ENCODE measurements at places on chromosomes 6 and 20.

DNA sequence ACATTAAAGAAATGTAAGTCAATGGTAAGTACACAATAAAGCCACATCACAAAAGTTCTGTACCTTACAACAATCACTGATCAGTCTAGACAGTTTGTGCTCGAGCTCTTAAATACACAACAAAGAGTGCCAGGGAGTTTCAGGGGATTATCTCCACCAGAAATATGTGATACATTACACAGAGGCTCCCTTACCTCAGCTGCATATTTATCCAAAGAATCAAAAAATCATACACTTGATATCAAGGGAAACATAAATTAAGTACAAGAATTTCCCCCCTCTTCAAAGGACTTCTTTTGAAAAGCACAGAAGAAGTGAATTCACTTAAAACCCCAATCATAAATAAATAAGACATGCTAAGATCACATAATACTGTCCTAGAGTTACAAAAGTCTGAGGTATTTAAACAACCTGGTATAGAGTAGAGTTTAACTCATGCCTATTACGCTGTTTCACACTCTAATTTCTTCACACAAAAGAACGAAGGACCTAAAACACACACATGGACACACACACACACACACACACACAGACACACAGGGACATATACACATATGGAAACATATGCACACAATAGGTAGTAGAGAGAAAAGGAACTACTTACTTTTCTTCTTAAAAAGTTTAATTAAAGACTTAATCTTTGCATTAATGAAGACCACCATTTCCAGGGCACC lies 528 bp downstream of the NHSL1 start:
- DNase-seq: no peak

DNA sequence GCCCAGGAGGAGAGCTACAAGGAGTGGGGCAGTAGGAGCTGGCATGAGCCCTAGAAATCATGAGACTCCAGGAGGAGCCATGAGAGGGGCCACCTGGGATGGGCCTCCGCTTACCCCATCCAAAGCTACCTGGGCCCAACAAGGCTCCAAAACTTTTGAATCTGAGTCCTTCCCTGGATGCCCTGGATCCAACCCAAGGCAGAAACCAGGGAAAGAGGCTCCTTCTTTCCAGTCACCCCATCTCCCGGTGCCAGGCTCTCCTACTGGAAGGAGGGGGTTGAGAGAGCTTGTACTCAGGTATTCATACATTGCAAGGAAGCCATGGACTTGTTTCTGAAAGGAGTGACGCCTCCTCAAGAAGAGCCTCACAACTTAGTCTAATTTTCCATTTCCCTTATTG lies 7.8 kb upstream of the SIRPG start:
- no peak for DNase-seq

- DNase-seq: peak; percentile 52
Observed at GRCh38 chr6:140002396-140003022, 628.1 kb upstream of the CITED2 start.

DNA sequence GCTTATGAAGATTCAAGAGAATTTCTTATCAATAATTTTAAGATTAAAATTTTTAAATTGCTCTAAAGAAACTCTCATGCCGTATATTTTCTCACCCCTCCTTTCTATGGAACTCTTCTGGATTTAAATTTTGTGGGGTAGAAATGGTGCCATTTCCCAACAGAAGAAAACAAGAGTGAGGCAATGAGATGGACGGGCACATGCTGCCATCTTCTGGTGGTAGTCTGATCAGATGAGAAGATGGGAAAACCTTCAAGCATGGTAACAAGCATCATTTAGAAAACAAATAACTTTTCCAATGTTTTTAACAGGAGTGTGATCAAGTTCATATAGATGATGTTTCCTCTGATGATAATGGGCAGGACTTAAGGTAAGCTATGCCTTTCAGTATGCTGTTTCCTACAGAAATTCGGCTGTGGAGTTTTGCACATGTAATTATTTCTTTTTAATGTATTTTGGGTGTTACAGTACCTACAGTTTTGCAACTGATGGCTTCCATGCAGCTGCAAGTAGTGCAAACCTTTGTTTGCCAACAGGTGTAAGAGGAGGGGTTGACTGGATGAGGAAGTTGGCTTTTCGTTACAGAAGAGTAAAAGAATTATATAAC lies 271.4 kb downstream of the EYA4 start:
- DNase-seq: peak; percentile 22

- DNase-seq: no peak
Observed at GRCh38 chr20:4568361-4568959, 153.2 kb upstream of the PRND start.

- DNase-seq: no peak
Observed at GRCh38 chr6:114080891-114081510, 110.1 kb upstream of the HDAC2 start.

DNA sequence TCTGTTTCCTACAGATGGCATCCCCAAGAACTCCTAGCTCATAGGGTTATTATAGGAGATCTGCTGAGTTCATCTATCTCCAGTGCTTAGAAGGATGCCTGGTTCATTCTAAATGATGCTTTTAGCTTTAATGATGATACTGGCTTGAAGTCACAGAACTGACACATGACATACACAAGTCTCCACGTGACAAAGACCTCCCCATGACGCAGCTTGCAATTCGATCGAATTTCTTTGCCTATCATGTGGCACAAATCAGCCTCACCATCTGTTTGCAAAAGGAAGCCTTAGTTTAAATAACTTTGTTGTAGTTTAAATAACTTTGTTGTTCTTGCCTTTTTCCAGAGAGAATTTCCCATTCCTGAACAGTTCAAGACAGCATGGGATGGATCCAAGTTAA lies 44.1 kb upstream of the FAM8A1 start:
- no peak for DNase-seq

DNA sequence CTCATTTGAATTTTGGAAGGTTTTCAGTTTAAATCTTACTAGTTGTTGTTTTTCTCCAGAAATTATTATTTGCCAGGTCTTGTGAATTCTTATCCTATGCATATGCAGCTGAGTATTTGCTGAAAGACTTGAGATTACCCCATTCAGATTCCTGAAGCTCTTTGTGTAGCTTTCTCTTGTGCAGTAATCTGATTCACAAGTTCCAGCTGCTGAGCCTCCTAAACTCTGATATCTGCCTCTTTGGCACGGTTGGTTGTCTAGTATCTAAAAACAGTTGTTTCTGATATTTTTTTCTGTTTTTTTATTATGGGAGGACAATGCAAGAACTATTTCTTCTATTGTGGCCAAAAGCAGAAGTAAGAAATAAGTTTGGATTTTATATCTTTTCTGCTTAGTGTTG lies 863.9 kb upstream of the MANEA start:
- no peak for DNase-seq

DNA sequence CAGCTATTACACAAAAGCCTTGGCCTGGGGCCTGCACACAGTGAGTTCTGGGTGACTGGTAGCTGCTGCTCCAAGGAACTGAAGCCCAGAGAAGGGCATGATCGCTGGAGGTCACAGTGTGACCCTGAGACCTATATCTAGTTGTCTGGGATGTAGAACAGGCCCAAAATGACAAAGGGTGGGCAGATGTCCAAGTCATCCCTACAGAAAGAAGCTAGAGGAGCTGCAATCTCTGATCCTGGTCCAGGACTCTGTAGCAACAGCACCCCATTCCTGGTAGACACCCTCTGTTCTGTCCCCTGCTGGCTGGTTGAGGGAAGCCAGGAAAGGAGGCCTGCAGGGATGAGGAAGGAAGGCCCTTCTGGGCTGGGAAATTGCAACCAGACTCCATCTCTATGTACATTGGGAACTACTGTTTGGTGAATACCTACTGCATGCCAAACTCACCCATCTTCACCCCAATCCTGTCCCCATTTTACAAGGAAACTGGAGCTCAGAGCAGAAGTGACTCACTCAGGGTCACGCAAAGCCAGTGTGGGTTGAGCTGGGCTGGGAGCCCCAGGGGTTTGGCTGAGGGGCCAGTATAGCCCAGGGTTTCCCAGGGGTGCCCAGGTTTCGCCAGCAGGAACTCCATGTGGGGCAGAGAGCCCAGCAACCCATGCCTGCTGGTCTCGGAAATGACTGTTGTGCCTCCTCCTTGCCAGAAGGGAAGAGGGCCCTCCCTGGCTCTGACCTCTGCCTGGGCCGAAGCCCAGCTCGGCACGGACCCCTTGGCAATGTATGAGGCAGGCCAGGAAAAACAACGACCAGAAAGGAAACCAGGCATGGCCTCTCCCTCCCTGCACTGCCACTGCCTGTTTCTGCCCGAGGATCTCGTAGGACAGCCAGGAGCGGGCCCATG lies 44.9 kb upstream of the TLDC2 start:
- no peak for DNase-seq

DNA sequence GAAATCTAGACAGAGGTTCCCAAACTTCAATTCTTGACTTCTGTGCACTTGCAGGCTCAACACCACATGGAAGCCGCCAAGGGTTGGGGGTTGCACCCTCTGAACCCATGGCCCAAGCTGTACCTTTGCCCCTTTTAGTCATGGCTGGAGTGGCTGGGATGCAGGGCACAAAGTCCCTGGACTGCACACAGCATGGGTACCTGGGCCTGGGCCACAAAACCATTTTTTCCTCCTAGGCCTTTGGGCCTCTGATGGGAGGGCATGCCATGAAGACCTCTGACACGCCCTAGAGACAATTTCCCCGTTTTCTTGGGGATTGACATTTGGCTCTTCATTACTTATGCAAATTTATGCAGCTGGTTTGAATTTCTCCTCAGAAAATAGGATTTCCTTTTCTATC lies 342.0 kb downstream of the TPBG start:
- DNase-seq: no peak

GRCh38 chr20:64153861-64154589 lies 10.2 kb upstream of the MYT1 start:
- no peak for DNase-seq

DNA sequence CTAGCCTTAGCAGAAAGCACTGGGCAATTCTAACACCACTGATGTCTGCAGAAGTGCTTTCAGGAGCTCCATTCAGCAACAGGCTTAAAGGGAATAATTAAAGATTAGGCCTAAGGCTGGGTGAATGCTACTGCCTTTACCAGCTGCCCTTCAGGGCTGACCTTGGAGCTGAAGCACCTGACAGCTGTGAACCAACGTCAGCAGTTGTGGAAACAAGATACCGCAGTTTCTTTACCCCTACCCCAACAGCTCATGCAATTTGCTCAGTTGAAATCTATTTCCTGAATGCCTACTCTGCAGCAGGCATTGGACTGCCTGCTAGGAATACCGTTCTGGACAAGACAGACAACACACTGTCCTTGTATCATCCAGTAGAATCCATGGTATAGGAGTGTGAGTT lies 51.5 kb upstream of the ADTRP start:
- no peak for DNase-seq

GRCh38 chr20:10495173-10495572 lies 60.1 kb downstream of the SLX4IP start:
- no peak for DNase-seq

- DNase-seq: no peak
Observed at GRCh38 chr20:12837646-12838045, 171.1 kb upstream of the SPTLC3 start.

GRCh38 chr6:37116326-37116725 lies 53.6 kb upstream of the PIM1 start:
- DNase-seq: no peak

DNA sequence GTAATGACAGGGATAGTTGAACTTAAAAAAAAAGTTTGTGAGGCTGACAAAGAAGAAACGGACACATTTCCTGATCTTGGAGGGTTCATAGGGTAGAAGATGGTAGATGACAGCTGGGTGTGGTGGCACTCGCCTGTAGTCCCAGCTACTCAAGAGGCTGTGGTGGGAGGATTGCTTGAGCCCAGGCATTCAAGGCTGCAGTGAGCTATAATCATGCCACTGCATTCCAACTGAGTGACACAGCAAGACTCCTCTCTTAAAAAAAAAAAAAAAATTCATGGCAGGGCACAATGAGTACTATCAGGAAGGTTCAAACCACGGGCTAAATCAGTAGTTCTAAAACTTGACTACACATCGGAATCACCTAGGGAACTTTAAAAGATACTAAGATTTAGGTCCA lies 2.0 kb upstream of the MICA start:
- DNase-seq: peak; percentile 45

GRCh38 chr6:111207141-111207858 lies 120.0 kb downstream of the SLC16A10 start:
- no peak for DNase-seq

- DNase-seq: no peak
Observed at GRCh38 chr20:58841539-58842264, 9.0 kb downstream of the GNAS-AS1 start.

- no peak for DNase-seq
Observed at GRCh38 chr6:24513602-24514001, 18.8 kb downstream of the ALDH5A1 start.

DNA sequence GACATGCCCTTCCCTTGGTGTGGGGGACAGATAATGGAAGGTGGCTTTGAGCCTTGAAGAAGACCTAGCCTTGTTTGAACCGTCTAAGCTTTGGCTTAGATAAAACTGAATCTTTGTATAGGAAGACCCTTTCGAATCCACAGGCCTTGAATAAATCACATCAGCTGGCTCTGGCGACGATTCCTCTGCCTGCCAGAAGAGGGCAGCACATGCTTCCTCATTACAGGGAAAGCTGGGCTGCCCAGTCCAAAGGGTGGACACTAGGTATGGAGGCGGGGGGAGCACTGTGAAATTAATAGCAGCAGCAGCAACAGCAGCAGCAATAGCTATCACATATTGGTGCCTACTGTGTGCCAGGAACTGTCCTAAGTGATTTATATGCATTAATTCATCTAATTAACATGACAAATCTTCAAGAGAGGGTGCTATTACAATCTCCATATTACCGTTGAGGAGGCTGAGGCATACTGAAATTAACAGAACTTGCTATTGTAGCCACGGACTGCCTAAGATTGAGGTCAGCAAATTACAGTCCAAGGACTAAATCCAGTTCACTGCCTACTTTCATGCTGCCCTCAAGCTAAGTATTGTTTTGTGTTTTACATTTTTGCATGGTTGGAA lies 85.1 kb downstream of the CLIC5 start:
- no peak for DNase-seq

GRCh38 chr6:157469378-157469777 lies 88.4 kb downstream of the ZDHHC14 start:
- peak; percentile 25 for DNase-seq

GRCh38 chr6:148747471-148748165 lies 788 bp downstream of the UST start:
- DNase-seq: no peak

GRCh38 chr6:36505744-36506534 lies 41.3 kb downstream of the STK38 start:
- DNase-seq: no peak

- DNase-seq: no peak
Observed at GRCh38 chr6:17276766-17277165, 4.4 kb upstream of the RBM24 start.

GRCh38 chr20:62377615-62378178 lies 9.2 kb upstream of the RPS21 start:
- no peak for DNase-seq

GRCh38 chr6:21070620-21071019 lies 522.9 kb upstream of the SOX4 start:
- DNase-seq: no peak

- no peak for DNase-seq
Observed at GRCh38 chr20:57396212-57396983, 5.2 kb downstream of the RBM38 start.

DNA sequence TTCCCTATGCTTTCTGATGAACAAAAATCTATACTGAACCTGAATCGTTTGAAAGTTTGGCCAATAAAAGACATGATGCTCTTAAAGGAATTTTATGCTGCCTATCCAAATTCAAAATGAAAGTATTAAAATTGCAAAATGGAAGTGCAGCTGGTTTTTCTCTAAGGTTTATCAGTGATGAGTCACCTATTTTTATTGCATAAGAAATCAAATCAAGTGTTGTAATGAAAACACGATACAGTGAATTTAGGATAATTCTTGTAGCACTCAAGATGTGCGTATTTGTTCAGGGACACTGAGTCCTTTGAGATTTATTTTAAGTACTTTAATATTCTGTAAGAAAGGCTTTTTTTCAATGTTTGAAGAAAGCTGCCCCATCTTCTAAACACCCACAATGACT lies 409.5 kb downstream of the ADGRB3 start:
- no peak for DNase-seq
